ENCODE measurements at places on chromosomes 2 and 18. TPM values are rescaled to one million over a fixed set of nuclear protein-coding genes. Genes with fewer than 3 reads are reported as not detected.

CCDC141 gene
- total RNA-seq: not detected

- peak; percentile 17 for DNase-seq
These were observed 8.0 kb downstream of the MC5R start for GRCh38 chr18:13831864-13832508.

OSBPL6 gene
- 3.3 TPM for total RNA-seq

DNA sequence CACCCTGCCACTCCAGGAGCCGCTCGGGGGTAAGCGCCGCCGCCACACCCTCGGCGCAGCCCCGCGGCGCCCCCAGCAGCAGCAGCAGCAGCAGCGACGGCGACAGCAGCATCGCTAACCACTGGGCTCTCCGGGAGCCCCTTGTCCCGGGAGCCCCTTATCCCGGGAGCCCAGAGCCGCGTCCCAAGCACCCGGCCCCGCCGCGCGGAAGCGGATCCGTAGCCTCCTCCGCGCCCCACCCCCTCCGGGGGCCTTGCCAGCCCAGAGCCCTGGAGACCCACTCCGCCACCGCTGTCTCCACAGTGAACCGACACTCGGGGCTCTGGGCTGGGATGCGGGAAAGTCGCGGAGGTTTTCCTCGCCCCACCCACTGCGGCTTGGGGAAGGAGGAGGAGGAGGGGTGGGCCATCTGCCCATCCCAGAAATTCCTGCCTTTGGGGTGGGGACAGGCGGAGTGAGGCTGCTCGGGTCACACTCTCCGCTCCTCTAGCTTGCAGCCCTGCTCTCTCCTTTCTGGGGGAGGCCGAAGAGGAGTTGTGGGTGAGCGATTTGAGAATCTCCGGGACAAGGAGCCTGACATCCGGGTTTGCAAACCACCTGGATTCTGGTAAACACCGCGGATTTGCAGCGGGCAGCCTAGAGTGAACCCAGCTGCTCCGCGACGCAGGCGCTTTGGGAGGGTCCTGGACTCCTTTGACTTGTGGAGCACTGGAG is at the start of gene PLA2R1:
Gene PLA2R1 (minus strand): TSS at position 324 of the 714 bp plus-strand sequence. CDS start 212 bp downstream, at position 112.
- peak; percentile 54 for DNase-seq

DNA sequence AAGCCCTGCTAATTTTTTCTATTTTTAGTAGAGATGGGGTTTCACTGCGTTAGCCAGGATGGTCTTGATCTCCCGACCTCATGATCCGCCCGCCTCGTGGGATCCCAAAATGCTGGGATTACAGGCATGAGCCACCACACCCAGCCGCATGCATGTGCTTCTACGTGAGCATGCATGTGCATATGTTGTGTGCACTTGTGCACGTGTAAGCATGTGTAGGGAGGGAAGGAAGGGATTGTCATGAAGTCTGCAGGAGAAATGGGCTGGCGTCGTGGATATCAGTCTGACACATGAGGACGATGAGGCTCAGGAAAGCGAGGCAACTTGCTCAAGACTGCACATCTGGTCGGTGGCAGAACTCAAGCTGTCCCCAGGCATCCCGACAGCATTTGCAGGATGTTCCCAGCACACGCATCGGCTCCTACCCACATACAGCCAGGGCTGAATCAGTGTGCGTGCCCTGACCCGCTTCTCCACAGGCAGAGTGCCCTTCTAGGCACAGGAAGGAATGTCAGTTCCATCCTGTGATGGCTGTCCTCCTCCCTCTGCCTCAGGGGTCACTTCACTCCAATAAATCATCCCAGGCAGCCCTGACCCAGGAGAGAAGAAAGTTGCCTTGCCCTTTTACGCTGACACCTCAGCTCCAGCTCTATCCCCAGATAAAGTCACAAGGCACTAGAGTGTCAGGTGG is 49.9 kb upstream of the SLC14A2 start:
- DNase-seq: no peak

- no peak for DNase-seq
These were observed 87.9 kb downstream of the GLI2 start for GRCh38 chr2:120823551-120823950.

DNA sequence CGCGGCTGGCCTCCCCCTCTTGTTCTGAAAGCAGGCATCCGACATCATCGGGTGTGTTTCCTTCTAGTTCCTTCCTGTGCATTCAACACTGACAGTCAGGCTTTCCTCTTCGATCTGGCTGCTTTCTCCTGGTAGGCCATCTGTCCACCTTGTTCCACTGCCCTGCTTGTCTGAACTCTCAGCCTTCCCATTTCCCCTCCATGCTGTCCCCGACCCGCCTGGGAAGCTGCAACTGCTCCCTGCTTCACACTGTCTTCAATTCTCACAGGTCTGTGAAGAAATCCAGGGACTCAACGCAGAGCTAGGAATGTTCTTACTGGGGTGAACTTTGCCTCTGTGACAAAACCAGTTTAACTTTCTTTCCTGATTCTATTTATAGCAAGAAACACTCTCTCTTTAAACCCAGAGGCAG is 43.0 kb downstream of the KIF3C start:
- DNase-seq: no peak

DSG4 gene
- not detected for total RNA-seq
